ENCODE measurements at places on chromosomes 3 and 15. TPM values are rescaled to one million over a fixed set of nuclear protein-coding genes. Genes with fewer than 3 reads are reported as not detected.

CCR4 gene
- total RNA-seq: 118 TPM

ZNF148 gene
- 41.9 TPM for total RNA-seq

- no peak for DNase-seq
These were observed 43.7 kb downstream of the ZBTB11 start for GRCh38 chr3:101633186-101633585.

DNA sequence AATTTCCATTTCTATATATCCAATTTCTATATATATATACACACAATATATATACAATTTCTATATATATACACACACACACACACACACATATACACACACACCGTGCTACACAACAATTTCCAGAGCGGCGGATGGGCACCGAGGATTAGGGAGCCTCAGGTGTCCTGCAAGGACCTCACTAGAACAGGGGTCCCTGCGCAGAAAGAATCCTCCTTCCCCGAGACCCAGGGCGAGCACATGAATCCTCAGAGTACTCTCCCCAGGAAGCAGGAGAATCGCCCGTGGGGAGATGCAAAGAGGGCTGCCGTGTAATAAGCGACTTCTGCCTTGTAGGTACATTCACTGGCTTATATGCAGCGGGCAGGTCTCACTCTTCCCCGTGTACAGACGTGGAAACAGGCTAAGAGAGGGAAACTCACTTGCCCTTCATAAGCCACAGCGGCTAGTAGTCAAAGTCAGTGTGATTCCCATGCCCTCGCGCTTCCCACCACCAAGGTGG, 467 bp downstream of the PIF1 start:
- DNase-seq: peak; percentile 35

- peak; percentile 52 for DNase-seq
These were observed 159.1 kb upstream of the EOMES start for GRCh38 chr3:27880969-27881892.

- no peak for DNase-seq
These were observed 42.1 kb downstream of the ZNF654 start for GRCh38 chr3:88101142-88101541.
